ENCODE measurements at places on chromosomes 7 and 10. TPM values are rescaled to one million over a fixed set of nuclear protein-coding genes. Genes with fewer than 3 reads are reported as not detected.

DNA sequence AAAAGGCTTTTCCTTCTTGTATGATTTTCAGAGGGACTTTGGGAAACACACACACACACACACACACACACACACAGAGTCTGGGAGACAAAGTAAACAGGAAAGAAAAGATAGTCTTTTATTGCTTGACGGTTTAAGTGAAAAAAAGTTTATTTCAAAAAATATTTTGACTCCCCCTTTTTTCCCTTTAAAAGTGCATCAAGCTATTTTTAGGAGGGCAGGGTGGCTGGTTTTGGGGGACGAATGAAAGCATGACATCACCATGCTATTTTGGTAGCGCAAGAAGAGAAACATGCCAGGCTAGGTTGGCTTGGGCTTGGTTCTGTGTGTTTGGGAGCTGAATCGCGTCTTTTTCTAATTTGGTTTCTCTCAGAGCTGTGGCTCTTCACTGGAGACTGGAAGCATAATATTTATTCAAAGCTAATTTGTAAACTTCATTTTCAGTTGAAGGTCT is 129.2 kb downstream of the BAMBI start:
- peaks cover 3% of the 10 kb centered on the region for H3K4me1 ChIP-seq
- H3K4me3 ChIP-seq: no peak overlapping the region
- no peak overlapping the region for H3K27ac ChIP-seq
- H3K27me3 ChIP-seq: peaks cover 25% of the 10 kb centered on the region

- no peaks in the 10 kb centered on the region for H3K4me1 ChIP-seq
- peaks cover 10% of the 10 kb centered on the region for H3K27me3 ChIP-seq
- no peak overlapping the region for H3K4me3 ChIP-seq
- no peak for DNase-seq
Observed at GRCh38 chr10:91613411-91614187, 19.3 kb downstream of the PPP1R3C start.

DNA sequence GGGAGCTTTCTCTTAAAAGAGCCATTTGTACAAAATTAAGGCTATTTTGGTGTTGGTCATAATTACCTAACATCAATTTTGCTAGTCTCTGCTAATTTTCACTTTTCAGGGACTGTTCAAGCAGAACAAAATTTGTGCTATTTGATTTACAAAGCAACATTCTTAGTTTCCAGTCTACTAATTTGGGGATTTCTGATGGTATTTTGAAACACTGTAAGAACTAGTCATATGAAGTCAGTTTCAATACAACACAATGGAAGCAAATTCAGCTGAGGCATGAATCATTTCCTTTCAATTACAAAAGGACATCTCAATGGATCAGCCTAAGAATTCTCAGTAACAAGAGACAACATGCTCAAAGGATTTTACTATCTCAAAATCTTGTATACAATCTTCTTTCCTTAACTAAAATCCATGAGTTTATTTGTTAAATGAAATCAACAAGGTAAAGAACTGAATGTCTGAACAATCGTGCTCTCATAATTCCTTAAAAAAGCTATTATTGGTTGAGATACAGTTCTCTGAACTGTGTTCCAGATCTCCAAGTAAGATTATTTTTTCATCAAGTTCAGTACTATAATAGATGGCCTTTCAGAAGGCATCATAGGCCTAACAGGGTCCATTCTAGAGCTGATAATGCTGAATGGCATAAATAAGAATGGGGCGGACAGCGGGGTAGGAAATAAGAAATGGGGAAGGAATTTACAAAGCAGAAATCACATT is 144.6 kb downstream of the NRCAM start:
- no peaks in the 10 kb centered on the region for H3K36me3 ChIP-seq
- H3K4me1 ChIP-seq: peaks cover 20% of the 10 kb centered on the region
- H3K27ac ChIP-seq: no peak overlapping the region
- H3K4me3 ChIP-seq: no peak overlapping the region

DNA sequence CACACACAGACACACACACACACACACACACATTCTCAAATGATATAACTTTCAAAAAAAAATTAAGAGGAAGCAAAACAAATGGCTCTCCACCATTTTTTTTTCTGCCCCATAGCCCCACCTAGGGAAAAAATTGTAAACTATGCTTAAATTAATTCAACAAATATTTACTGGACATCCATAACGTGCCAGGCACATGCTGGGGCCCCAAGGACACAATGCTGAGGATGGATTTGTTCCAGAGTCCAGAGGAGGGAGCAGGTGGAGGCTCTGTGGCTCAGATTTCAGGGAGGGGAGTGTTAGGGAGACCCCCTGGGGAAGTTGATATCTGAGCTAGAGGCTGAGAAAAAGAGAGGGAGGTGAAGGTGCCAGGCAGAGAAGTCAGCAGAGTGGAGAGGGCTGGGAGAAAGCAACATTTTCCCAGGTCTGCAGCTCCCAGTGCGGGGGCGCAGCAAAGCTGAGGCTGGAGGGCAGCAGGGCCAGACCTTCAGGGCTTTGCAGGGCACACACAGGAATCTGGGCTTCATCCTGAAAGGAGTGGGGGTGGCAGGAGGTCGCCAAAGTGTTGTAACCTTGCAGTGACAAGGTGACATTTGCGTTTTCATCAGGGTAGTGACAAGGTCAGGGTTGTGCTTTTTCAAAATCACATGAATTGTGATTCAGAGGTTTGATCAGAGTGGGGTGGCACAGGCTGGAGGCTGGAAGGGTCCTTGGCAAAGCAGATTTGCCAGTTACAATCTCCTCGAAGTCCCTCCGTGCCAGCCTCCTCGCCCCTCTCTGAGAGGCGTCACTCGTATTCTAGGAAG is 261.6 kb downstream of the WDR11 start:
- no peak for DNase-seq
- no peak overlapping the region for H3K4me3 ChIP-seq
- no peaks in the 10 kb centered on the region for H3K36me3 ChIP-seq
- H3K27ac ChIP-seq: no peak overlapping the region
- no peaks in the 10 kb centered on the region for H3K27me3 ChIP-seq
- no peaks in the 10 kb centered on the region for H3K4me1 ChIP-seq

The OR2A1 gene
- not detected for total RNA-seq

The CHN2 gene
- 0.73 TPM for total RNA-seq

The ANK3 gene
- total RNA-seq: 14.4 TPM

DNA sequence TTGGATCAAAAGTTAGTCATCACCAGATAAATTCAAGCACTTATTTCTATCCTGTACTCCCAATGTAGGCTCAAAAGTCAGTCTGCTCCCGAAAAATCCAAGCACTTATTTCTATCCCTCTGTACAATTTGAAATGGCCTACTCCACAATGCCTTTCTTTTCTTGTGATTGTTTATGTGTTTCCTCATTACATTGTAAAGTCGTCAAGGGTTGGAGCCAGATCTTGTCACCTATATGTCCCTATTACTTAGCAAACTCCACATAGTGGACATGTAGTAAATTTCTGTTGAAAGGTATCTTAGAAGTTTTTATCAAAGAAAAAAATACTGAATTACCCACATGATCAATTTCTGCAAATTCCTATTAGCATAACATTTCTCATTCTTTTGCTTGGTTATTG is 82.1 kb downstream of the CYP51A1 start:
- H3K4me1 ChIP-seq: no peaks in the 10 kb centered on the region
- DNase-seq: no peak
- no peak overlapping the region for H3K4me3 ChIP-seq

The CPVL gene
- total RNA-seq: 0.11 TPM

DNA sequence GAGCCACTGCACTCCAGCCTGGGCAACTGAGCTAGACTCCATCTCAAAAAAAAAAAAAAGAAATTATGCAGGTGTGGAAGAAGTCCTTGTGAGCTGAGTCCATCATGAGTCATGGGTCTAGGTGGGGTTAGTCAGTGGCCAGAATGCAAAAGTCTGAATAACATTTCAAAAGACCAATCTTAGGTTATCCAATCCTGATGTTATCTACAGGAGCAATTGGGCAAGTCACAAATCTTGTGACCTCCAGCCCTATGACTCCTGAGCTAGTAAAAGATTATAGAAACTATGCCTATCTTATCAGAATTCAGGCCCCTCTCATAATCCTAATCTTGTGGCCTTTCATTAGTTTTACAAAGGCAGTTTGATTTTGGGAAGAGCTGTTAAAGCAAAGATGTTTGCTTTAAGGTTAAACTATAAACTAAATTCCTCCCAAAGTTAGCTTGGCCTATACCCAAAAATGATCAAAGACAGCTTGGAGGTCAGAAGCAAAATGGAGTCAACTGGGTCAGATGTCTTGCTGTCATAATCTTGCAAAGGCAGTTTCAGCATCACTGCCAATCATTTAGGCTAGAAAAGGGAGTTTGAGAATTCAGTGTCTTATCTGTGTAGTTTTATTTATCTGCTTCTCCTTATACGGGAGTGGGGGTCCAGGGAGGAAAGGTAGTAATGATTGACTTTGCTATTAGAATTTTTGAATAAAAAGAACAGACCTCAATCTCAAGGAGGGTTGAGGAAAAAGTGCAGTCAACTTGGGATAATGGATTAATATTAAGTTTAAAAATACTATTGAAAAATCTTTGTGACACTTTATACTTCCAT is 71.2 kb upstream of the TRIM24 start:
- H3K36me3 ChIP-seq: no peaks in the 10 kb centered on the region
- H3K4me3 ChIP-seq: no peak overlapping the region
- H3K27me3 ChIP-seq: no peaks in the 10 kb centered on the region
- no peaks in the 10 kb centered on the region for H3K4me1 ChIP-seq
- DNase-seq: no peak
- H3K27ac ChIP-seq: no peak overlapping the region

DNA sequence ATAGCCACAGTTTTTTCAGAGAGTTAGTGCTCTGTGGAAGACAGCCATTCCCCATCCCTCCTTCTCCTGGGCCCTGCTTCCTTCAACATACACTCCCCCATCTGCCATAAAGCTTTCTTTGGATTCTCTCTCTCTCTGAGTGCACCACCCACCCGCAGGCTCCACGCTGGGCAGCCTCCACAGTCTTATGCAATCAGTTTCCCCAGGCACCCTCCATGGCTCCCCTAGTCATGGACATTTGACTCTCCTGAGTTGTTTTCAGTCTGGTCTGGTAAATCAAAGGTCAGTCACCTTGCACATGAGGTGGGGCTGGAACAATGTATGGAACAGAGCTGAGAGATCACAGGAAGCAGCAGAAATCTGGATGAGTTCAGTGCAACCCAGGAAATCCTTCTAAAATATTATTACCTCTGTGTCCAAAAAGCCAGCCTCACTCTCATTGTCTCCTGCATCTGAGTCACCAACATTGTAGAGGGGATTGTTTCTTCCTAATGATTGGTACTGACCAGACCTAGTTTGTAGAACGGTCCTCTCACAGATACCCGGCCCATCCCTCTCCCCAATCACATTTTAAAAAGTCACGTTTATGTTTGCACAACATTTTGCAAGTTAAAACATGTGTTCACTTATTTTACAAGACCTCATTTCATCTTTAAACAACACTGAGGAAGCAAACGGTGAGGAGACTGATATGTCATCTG is 70.1 kb downstream of the CYCS start:
- DNase-seq: no peak
- peaks cover 33% of the 10 kb centered on the region for H3K27me3 ChIP-seq
- no peaks in the 10 kb centered on the region for H3K4me1 ChIP-seq
- no peak overlapping the region for H3K27ac ChIP-seq
- H3K4me3 ChIP-seq: no peak overlapping the region

DNA sequence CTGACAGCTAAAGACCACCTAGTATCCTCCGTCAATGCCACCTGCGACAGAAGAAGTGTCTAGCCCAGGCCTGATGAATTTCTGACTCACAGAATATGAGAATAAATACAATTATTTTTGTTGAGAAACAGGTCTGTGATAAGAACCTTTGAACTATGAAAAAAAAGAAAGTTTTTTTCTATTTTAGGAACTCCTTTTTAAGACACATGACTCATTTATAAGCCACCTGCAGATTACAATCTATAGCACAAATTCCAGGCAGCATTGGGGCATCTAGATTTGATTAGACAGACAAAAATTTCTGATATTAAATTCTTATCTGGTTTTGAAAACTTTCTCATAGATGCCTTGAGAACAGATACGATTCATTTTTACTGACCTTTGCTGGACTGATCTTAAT is 256.7 kb upstream of the LYZL1 start:
- no peak overlapping the region for H3K27ac ChIP-seq
- H3K4me3 ChIP-seq: no peak overlapping the region
- no peaks in the 10 kb centered on the region for H3K27me3 ChIP-seq
- no peaks in the 10 kb centered on the region for H3K36me3 ChIP-seq

DNA sequence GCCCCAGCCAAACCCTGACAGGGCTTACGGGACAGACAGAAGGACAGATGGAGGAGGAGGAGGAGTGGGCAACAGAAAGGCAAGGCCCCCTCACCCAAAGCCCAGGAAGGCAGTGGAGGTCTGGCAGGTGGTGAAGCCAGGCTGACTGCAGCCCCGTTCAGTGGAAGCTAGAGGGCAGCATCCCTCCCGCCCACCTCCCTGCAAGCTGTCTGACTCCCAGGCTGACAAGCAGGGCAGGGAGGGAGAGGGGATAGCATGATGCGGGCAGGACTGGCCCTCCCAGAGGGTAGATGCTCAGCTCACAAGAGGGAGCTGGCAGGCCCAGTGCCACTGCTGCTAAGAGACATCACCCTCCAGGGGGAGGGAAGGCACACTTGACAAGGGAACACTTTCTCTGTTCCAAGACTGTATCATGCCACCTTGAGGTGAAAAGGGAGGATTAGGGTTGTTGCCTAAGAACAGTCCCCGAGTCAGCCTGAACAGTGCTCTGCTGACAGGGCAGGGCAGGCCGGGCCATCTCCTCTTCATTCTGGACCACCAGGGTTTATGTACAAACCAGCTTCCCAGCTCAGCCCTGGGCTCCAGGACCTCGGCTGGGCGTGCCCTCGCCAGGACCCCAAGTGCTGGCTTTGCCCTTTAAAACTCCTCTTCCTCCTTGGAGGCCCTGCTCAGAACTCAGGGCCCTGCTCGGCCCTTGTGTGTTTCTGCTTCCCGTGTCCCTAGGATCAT is 61.8 kb downstream of the RASGEF1A start:
- no peaks in the 10 kb centered on the region for H3K27me3 ChIP-seq
- H3K4me1 ChIP-seq: peaks cover 7% of the 10 kb centered on the region
- H3K36me3 ChIP-seq: no peaks in the 10 kb centered on the region
- DNase-seq: peak; percentile 30
- no peak overlapping the region for H3K27ac ChIP-seq

- DNase-seq: no peak
- peaks cover 21% of the 10 kb centered on the region for H3K4me1 ChIP-seq
- H3K27me3 ChIP-seq: no peaks in the 10 kb centered on the region
- H3K4me3 ChIP-seq: no peak overlapping the region
- H3K36me3 ChIP-seq: peaks cover 68% of the 10 kb centered on the region
- no peak overlapping the region for H3K27ac ChIP-seq
Observed at GRCh38 chr10:75229971-75230370, 5.8 kb downstream of the COMTD1 start.

GRCh38 chr10:70303730-70304129 is 19.9 kb upstream of the NPFFR1 start:
- no peaks in the 10 kb centered on the region for H3K27me3 ChIP-seq
- no peak for DNase-seq
- H3K27ac ChIP-seq: no peak overlapping the region
- H3K4me1 ChIP-seq: peaks cover 2% of the 10 kb centered on the region
- H3K36me3 ChIP-seq: no peaks in the 10 kb centered on the region
- no peak overlapping the region for H3K4me3 ChIP-seq

All from activated T-helper 2 cell treated with anti-CD3 and anti-CD28 coated beads, Interferon-gamma antibody, Interleukin-2, Interleukin-4, amounts not matched to agents 10 μg/mL and 5 μg/mL and 100 μg/mL, durations not matched to agents 14 hours and 24 hours and 36 hours (primary cell).